ENCODE measurements at places on chromosomes 1 and 21.

- DNase-seq, result no peak
These were observed 459.9 kb downstream of the ADGRL2 start for GRCh38 chr1:82260666-82261065.

DNA sequence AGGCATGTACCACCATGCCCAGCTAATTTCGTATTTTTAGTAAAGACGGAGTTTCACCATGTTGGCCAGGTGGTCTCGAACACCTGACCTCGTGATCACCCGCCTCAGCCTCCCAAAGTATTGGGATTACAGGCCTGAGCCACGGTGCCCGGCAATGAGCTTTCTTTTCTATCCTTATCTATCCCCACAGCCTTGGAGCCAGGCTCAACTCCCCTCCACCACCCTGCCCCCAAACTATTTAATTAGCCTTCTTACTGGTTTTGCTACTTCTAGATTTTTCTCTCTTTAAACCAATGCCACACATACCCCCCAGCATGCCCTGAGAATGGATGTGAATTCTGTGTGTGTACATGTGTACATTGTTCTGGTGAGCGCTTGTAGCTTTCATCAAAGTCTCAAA lies 5.7 kb upstream of the VANGL2 start:
- DNase-seq, result no peak

DNA sequence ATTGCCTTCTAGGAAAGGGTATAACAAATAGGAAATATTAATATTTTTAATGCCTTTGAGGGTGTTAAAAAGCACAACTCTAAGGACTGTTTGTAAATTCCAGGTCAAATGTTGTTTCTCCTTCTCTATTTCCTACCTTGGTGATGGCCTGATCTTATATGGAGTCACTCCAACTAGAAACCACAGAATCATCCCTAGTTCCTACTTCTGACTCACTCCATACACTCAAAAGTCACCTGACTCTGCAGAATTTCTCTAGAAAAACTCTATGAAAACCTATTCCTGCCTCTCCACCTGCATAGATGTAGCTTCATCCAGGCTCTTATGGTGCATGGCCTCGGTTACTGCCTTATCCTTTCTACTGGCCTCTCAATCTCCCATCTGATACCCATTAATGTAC lies 14.5 kb downstream of the RGS4 start:
- no peak for DNase-seq

GRCh38 chr1:32929366-32929765 lies 28.2 kb upstream of the TMEM54 start:
- no peak for DNase-seq

GRCh38 chr1:117370071-117370470 lies 2.8 kb downstream of the MAN1A2 start:
- DNase-seq, result no peak

- DNase-seq, result no peak
These were observed 54.4 kb upstream of the WDR26 start for GRCh38 chr1:224488806-224489499.

DNA sequence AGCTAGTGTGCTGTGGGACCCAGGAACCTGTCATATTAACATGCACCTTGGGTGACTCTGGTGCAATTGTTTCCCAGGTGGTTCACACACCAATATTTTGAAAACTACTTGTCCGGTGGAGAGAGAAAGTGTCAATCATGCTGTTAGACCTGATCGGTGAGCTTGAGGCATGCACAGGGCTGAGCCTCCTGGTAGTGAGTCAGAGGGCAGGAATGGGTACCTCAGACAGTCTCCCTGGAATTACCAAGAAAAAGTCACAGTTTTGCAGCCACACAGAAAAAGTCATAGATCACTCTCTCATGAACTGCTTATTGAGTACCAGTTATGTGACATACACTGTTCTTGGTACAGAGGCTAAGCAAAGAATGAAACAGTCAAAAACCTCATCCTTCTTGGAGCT lies 140.1 kb upstream of the NFIA start:
- no peak for DNase-seq

DNA sequence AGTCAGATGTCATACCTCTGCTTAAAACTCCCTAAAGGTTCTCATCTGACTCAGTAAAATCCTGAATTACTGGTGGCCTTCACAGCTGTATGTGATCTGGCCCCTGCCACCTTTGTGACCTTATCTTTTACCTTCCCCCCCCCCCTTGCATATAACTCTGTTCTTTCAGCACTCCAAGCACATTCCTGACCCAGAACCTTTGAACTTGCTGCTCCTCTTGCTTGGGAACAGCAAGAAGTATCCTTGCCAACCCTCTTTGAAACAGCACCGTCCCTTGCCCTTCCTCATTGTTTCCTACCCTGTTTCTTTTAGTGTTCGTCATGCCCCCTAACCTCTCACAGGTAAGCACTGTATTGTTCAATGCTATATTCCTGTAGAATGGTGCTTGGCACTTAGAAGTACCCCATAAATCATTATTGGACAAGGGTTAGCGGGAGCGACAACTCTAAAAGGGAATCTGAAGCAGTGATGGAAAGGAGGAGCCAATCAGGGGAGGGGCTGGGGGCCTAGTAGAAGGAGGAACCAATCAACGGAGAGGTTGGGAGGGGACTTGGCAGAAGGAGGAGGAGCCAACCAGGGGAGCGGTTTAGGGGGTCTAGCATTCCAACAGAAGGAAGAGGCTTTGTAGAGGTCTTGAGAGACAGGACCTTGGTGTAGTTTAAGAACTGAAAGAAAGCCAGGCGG lies 13.9 kb downstream of the CACHD1 start:
- no peak for DNase-seq

GRCh38 chr1:33072707-33073106 lies 8.2 kb upstream of the AZIN2 start:
- no peak for DNase-seq

DNA sequence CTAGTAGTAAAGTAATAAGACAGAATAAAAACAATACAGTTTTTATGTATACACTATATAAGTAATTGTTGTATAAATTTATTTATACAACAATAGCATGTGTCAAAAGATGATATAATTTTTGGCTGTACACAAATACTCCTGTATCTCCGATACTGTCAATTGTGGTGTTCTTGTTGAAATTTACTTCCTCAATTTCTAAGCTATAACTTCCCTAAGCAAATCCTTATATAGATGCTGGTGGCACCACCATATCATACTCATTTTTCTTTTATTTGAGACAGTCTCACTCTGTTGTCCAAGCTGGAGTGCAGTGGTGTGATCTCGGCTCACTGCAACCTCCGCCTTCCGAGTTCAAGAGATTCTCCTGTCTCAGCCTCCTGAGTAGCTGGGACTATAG lies 141.0 kb upstream of the HP1BP3 start:
- no peak for DNase-seq

DNA sequence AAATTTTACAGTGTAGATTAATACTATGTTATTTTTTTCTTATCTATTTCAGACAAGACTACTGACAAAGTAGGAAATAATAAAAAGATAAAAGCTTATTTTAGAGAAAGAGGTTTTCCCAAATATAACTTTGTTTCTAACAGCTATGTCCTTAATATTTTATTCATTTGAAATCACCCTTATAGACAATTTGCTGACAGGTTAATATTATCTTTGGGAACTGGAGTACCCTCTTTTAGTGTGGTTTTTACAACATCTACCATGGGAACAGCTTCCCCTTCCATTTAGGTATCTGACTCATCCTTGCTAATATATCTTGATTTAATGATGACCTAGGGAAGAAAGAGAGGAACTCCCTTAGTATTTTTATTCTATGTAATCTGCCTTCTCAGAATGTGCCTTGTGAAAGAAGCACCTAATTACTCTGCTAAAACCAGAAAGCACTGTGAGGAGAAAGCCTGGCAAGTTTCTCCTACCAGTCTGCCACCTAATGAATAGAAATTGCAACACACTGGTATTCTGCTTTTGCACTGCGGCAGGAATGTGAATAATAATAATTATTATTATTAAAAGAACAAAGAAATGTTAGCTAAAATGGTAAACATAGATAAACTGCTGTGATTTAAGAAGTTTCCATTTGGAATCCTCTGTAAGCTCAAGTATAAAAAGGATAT lies 192.8 kb downstream of the PDE4B start:
- no peak for DNase-seq

GRCh38 chr21:25983745-25984144 lies 186.8 kb downstream of the APP start:
- no peak for DNase-seq

DNA sequence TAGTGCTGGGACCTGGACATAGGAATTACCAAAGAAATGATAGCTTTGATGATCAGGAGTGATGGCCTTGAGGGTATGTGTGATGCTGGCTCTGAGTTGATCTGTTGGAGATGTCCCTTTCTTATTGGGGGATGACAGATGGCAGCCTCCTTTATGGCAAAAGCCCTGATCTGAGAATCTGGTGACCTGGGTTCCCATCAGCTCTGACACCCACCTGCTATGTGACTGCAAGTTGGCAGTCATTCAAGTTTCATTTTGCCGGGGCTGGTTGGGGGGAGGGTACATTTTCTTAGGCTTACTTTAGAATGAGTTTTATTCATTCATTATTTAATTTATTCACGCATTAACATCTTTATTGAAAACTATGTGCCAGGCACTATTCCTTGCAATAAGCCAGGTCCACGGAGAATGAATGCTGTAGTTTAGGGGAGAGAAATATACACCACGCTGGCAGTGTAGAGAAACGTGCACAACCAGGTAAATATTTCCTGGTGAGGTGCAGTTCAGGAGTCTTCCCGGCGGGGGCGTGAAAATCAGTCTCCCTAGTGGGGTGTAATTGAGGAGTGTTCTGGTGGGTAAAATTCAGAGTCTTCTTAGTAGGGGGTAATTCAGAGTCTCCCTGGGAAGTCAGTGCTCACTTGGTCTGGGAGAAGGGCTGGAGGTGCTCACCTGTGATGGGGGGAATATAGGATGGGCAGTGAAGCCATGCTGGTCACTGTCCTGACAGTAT lies 401.3 kb downstream of the CAMTA1 start:
- no peak for DNase-seq

- DNase-seq, result no peak
These were observed 6.5 kb downstream of the AK5 start for GRCh38 chr1:77288275-77288674.

- no peak for DNase-seq
These were observed 45.2 kb downstream of the MAN1A2 start for GRCh38 chr1:117412472-117412871.

GRCh38 chr1:223209992-223210787 lies 67.1 kb upstream of the TLR5 start:
- DNase-seq, result no peak

- DNase-seq, result no peak
These were observed 430 bp downstream of the WASF2 start for GRCh38 chr1:27489501-27489972.

GRCh38 chr1:2633366-2633935 lies 635 bp upstream of the MMEL1 start:
- DNase-seq, result no peak

DNA sequence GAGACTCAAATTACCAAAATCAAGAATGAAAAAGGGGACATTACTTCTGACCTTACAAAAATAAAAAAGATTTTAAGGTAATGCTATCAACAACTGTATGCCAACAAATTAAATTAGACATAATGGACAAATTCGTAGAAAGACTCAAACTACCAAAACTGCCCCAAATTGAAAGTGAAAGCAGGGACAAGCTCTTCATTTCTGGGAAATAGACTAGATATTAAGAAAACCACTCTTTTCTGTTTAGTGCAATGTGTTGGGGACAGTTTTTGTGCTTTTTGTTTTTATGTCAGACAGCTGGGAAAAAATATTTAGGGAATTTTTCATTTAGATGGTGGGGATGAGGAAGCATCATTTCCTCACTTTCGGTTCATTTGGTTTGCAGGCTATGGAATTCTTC lies 4.9 kb upstream of the GBP1 start:
- no peak for DNase-seq

DNA sequence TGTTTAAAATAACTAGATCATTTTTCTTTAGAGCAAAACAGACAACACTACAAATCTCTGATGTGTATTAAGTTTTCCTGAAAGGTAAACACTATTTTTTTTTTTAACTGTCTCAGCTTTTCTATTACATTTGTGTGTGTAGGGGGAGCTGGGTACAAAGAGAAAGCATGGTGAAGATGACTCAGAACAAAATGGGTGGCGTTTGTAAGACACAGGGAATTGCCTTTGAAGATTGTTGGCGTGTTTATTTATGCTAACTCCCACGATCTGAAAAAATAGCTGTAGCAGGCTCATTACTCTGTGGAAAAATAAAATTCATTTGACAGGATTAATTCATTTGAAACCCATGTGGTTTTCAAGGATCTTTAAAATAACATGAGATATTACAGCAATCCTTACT lies 285.1 kb downstream of the RYR2 start:
- no peak for DNase-seq

GRCh38 chr1:15616373-15617172 lies 685 bp upstream of the DDI2 start:
- DNase-seq, result no peak

GRCh38 chr1:112614460-112615065 lies 4.4 kb downstream of the ST7L start:
- no peak for DNase-seq

DNA sequence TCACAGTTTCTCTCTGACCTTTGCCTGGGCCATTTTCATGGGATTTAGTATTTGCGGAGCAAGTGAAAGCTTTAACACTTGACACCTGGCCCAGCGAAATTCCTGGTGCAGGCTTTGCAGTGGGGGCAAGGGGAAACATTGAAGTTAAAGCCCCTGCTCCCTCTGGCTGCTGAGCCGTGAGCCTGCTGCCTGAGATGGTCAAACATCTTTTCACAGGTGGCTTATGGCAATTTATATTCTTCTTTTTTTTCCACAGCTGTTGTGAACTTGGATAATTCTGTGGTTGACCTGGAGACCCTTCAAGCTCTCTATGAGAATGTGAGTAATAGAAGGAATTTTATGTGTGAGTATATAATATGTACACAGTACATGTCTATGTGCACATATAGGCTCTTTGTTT lies 202.9 kb downstream of the FMN2 start:
- DNase-seq, result no peak

GRCh38 chr1:53655931-53656746 lies 82.8 kb downstream of the GLIS1 start:
- no peak for DNase-seq

DNA sequence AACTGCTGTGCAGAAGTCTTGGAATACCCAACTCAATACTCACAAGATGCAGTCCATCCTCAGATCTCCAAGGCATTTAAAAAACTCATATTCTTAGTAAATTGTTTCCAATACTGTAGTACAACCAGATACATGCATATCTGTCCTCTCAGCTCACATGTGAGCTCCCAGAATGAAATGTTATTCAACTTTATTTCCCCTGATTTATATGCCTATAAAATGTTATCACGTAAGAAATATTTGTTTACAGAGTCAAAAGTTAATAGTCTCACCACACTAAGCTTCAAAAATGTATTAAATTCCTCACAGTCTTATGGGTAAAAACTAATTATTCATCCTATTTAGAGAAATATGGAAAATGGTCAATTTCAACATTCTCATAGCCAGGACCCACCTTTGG lies 56.6 kb downstream of the LTN1 start:
- no peak for DNase-seq

Measured in HL-60 (cell line).